ENCODE measurements at places on chromosomes 13 and 19.
A peak's percentile ranks its signal among the peaks of the same experiment; 100 is the strongest.

GRCh38 chr19:45825917-45826893 is 11.1 kb upstream of the RSPH6A start:
- DNase-seq: no peak

DNA sequence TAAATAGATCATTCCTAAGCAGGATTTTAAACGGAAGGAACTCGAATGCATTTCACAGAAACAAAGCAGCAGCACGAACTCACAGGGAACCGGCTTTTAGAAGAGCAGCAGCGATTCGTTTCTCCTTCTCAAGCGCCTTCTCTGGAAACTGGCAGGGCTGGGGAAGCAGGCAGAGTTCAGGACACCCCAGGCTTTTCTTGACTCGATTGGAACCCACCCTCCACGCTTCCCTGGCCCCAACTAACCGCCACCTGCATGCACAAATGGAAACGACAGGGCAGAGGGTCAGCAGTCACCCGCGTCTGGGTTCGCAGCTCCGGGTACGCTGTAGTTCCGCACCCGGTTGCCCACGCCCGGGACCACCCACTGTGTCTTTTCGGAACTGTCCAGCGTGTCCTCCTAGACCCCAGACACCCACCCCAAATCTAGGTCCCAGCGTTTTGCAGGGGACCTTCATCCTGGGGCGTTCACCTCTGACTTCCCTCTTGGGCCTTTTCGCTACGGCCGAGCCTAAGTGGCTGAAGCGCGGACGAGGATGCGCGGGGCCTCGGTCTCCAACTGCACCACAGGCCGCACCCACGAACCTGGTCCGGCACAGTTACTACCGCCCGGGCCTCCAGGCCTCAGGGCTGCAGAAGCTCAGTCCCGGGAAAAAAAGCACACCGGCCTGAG is 500 bp downstream of the ZFP30 start:
- DNase-seq: no peak

GRCh38 chr13:70189981-70190380 is 81.7 kb upstream of the KLHL1 start:
- DNase-seq: no peak

DNA sequence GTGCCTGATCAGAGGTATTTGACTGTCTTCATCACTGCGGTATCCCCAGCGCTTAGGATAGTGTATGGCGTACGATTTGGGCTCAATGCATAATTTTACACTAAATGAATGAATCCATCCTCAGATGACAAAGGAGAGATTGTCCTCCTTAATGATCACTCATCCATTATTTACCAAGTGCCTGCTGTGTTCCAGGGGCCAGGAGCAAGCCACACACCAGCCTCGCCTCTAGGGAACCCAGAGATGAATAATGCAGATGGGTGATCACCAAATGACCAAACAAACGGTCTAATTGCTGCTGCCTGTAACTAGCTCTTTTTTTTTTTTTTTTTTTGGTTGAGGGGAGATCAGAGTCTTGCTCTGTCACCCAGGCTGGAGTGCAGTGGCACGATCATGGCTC is 5.9 kb upstream of the GPR32 start:
- DNase-seq: no peak

DNA sequence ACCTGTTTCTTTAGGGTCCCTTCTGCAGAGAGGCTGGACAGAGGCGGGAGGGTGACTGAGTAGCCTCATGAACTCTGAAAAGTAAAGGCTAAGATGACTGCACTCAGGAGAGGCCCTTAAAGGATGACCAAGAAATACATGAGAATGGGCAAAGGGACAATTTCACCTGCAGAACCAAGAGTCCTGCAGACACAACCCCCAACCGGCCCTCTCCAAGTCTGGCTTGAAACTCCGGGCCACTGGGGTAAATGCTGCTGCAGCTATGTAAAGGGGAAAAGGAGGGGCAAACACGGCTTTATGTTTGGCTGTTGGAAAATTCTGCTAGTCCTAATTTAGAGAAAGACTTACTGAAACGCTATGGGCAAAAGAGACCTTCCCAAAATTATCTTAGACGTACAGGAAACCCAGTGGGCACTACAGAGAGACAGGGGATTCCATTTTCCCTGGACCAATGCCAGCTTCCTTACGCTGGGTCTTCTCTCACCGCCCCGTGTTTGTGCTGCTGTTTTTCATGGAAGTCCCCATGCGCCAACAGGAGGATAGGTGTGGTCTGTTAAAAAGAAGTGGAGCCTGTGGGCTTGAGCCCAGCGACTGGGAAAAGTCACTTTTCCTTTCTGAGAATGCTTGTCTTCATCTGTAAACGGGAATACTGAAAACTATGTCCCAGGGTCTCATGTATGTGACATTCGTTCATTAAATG is 10.6 kb downstream of the COL4A2 start:
- no peak for DNase-seq

DNA sequence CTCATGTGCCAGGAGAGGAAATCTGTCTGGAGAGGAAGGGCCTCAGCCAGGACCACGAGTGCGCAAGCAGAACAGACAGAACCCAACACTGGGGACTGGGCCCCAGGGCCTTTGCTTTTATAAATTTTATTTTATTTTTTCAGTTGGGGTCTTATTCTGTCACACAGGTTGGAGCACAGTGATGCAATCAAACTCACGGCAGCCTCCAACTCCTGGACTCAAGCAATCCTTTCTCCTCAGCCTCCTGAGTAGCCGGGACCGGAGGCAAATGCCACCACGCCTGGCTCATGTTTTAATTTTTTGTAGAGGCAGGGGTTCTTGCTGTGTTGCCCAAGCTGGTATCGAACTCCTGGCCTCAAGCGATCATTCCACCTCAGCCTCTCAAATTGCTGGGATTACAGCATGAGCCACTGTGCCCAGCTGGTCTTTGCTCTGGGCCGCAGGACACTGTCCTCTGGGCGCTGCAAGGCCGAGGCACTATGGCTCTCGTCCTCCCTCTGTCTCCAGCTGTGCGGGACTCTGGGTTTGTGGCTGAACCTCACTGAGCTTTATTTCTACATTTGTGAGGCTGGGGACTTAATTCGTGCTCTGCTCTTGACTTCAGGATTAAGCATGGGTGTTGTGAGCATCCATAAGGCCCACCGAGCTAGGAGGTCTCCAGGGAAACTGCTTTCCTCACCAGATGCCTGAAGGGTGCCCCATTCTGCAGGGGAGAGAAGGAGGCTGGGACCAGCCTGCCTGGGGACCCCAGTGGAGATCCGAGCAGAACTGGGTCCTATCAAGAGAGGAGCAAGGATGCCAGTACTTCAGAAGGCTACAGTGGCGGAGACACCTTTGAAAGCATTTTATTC is 144.2 kb upstream of the VSTM2B start:
- DNase-seq: no peak

- no peak for DNase-seq
Observed at GRCh38 chr19:3033595-3034405, 4.7 kb upstream of the TLE2 start.

- DNase-seq: no peak
Observed at GRCh38 chr13:109599901-109600657, 186.3 kb downstream of the IRS2 start.

GRCh38 chr19:3555653-3556422 is 1.5 kb downstream of the MFSD12 start:
- no peak for DNase-seq

DNA sequence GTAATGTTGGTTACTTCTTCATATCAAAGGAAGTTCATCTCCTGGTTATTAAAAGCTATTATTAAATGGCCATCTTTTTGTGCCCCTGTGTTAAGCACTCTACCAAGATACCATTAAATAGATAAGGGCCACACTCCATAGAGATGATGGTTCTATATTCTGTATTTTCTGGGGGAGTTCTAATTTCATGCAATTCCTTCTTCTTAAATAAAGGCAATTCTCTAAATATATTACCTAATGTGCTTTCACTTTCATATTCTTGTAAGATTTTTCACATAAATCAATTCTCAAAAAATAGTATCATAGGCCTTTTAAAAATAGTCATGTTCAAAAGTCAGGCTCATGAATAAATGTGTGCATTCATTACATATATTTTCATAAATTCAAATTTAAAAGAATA is 47.0 kb upstream of the USPL1 start:
- no peak for DNase-seq

- no peak for DNase-seq
Observed at GRCh38 chr19:40091205-40092129, 724 bp upstream of the ZNF780A start.

- no peak for DNase-seq
Observed at GRCh38 chr19:33518541-33518940, 3.0 kb downstream of the PEPD start.

DNA sequence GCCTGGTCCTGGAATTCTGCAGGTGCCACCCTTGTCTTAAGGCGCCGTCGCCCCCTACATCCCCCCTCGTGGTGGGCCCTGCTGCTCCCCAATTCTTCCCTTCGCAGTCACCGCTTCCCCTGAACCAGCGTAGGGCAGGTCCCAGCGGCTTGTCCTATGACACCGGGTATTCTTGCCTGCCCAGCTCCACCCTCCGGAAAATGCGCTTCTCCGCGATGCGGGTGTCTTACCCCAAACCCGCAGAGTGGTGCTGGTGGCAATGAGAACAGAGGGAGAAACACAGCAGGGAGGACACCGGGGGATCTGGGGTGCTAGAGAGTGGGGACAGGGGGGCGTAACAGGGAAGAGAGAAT is 9.0 kb downstream of the ZNF808 start:
- DNase-seq: peak; percentile 35

- no peak for DNase-seq
Observed at GRCh38 chr13:102028868-102029267, 373.0 kb downstream of the FGF14 start.

DNA sequence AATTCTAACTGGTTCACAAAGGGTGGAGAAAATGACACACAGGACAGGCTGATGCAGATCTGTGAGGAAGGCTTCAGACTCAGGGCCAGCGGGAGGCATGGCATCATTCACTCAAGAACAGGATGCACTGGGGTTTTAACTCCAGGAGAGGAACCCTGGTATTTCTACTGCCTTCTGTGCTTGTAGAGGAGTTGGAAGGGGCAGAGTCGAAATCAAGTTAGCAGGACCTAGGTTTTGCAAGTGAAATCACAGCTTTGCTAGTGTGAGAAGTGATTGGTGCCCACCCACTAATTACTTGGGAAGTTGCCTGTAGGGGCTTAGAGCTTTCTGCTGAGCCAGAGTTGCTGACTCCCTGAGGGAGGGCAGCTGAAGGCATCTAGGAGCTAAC is 92.7 kb downstream of the AKAP11 start:
- no peak for DNase-seq

- DNase-seq: no peak
Observed at GRCh38 chr13:42883771-42884467, 102.5 kb downstream of the FAM216B start.

- DNase-seq: no peak
Observed at GRCh38 chr19:17216058-17216670, 1.0 kb downstream of the USE1 start.

DNA sequence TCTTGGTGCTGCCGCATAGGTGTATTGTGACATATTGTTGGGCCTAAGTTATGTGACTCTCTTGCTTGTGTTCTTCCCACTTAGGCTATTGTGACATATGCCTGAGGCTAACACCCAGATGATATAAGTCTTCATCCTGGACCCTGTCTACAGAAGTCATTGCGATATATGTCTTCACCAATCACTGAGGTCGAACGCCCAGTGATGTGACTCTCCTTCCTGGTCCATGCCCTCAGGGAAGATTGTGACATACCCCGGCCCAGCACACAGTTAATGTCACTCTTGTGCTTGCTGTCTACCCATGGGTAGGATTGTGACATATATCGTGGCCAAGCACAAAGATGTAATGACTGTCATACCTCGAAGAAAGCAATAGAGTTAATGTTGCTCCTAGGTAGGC is 16.9 kb upstream of the ZNF730 start:
- DNase-seq: no peak

GRCh38 chr19:10747271-10747670 is 29.4 kb downstream of the DNM2 start:
- no peak for DNase-seq

DNA sequence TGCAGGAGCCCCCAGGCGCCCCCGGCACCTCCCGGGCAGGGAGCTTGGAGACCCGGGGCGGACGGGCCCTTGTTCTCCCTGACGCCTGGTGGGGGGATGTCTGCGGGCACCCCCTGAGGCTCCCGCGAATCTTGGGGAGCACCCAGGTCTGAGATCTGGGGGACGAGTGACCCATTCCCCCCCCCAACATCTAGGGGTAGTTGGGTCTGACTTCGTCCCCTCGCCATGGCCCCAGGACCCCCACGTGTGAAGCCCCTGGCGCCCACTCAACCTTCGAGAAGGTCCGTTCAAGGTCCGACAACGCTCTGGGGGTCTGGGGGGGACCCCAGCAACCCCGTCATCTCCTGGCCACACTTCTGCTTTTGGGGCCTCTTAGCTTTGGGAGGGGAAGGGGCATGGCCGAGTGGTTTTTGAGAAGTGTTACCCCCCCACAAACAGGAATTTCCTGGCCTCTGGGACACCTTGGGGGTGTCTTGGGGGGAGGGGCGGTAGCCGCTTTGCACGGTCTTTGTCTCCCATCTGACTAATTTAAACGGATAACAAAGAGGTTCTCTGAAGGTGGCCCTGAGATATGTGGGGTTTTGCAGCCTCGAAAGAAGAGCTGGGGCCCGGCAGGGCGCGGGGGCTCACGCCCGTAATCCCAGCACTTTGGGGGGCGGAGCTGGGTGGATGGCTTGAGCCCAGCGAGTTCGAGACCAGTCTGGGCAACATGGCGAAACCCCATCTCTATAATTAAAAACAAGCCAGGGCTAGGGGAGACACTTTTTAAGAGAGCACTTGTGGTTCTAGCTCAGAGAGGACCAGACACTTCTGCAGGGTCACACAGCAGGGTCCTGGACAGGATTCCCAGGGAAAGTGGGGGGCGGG is 608 bp downstream of the CNN2 start:
- no peak for DNase-seq

GRCh38 chr13:84080748-84081530 is 198.7 kb upstream of the SLITRK1 start:
- no peak for DNase-seq

GRCh38 chr13:38463048-38463447 is 113.4 kb downstream of the UFM1 start:
- DNase-seq: no peak

- no peak for DNase-seq
Observed at GRCh38 chr13:93446238-93446637, 219.6 kb downstream of the GPC6 start.

- DNase-seq: no peak
Observed at GRCh38 chr19:13045812-13046211, 50.5 kb downstream of the NFIX start.

DNA sequence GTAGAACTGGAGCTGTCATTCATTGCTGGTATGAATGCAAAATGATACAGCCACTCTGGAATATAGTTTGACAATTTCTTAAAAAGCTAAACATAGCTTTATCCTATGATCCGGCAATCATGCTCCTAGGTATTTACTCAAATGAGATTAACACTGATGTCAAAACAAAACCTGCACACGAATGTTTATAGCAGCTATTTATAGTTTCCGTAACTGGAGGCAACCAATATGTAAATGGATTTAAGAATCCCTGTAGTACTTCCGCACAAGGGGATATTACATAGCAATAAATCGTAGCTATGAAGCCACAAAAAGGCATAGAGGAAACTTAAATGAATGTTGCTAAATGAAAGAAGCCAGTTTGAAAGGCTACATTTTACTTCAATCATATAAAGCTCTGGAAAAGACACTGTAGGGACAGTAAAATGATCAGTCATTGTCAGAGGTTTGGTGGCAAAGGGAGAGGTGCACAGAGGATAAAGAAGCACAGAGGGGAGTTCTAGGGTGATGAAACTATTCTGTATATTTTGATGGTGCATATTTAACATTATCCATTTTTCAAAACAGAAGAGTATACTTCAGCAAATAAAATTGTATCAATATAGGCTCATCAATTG is 1893.0 kb upstream of the PCDH20 start:
- DNase-seq: no peak

- no peak for DNase-seq
Observed at GRCh38 chr13:79267560-79267959, 138.5 kb downstream of the RBM26 start.
